ENCODE measurements at places on chromosomes 2 and 18.

GRCh38 chr2:208415255-208415654, 8.7 kb downstream of the PTH2R start:
- no peak for DNase-seq

DNA sequence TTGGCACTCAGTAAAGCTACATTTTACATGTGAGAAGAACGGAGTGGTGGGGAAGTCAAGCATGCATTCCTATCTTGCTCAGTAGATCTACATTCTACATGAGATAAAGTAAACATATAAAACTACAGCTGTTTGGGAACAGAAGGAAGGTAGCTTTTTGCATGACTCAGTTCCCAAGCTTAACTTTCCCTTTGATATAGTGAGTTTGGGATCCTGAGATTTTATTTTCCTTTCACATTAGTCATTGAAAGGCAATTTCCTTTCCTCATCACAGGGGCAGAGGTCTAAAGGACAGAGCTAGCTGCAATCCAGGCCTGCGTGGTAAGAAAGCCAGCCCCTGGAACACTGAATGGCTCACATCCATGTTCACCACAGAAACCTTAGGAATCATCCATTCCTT, 257.2 kb downstream of the SRBD1 start:
- no peak for DNase-seq

- no peak for DNase-seq
Observed at GRCh38 chr2:139864821-139865302, 1084.7 kb upstream of the NXPH2 start.

- no peak for DNase-seq
Observed at GRCh38 chr18:5732318-5732717, 163.0 kb downstream of the TMEM200C start.

DNA sequence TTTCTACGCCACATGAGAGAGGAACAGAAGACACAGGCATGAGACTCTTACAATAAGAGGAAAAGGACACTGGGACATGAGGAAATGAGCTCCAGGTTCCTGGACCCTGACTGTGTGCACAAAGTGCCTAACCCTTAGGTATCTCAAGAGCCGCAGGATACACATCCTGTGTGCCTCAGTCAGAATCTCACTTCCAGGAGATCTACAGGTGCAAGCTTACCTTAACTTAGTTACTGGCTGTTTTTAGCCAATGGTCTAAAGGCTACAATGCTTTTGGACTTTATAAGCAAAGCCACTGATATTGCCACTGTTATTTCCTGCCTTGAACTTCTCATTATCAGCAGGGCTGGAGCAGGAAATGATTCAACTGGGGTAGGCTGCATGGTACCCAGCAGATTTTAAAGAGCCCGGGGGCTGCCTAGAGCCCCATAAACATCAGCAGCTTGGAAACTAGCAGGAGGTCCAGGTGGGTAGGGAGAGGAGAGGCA, 254.4 kb downstream of the ZNF521 start:
- DNase-seq: no peak

- DNase-seq: no peak
Observed at GRCh38 chr2:39497082-39497801, 60.2 kb upstream of the MAP4K3 start.

DNA sequence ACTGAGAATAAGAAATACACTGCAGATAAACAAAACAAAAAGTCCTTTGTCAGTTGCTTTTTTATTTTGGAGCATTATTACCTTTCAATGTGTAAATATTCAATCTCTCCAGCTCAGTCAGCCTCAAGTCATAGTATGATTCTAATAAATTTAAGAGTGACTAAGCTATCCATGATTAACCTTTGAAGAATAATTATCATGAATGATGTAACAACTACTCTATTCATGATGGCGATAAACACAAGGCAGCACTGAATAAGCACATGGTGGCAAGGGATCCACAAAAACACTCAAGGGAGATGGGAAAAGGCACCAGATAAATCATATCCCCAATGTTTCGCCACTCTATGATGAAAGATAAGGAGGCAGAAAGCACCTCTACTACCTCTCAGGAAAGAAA, 67.0 kb downstream of the MAP4K3 start:
- DNase-seq: no peak

DNA sequence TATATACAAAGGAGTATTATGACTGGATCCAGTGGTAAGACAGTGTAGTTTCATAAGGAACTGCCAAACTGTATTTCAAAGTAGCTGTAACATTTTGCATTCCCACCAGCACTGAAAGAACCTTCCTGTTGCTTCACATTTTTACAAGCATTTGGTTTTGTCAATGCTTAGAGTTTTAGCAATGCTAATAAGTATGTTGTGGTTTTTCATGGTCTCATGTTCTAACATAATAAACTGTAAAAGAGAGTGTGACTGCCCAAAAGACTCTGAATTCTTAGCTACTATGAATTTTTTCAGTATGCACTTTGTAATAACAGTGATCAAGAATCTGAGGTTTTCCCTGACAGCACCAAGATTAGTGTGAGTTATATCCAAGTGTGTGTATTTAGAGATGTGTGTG, 604.2 kb downstream of the XIRP2 start:
- no peak for DNase-seq

DNA sequence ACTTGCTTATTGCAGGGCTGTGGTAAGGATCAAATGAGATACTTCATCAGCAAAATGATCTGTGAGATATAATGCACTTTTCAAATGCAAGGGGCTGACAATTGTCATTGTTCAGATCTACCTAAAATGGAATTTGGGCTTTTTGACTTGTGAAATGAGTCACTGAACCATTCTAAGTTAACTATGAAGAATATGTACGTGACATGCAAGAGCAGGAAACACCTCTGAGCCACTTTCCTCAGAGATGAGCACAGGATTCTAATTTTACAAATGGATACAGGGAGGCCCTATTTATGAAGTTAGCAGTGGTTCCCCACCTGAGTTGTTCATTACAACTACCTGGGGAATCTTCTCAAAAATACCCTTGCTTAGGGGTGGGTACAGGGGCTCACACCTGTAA, 26.7 kb downstream of the CTLA4 start:
- no peak for DNase-seq

GRCh38 chr2:72757177-72757775, 68.6 kb downstream of the EXOC6B start:
- no peak for DNase-seq

GRCh38 chr2:85053802-85054201, 79.4 kb upstream of the TCF7L1 start:
- DNase-seq: no peak

- DNase-seq: no peak
Observed at GRCh38 chr2:65913813-65914212, 481.4 kb upstream of the SPRED2 start.

DNA sequence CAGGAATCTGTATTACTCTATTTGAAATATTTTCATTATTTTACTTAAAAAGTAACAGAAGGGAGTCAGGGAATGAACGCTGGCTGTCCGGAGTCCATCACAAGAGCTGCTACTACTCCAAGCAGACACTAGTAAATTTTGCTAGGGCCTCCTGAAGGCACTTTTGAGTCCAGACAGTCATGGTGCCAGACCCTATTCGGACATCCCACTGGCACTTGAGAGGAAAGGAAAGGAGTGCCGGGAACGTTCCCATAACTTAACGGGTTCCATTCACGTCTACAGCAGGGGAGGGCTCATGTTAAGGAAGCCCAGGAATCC, 563 bp upstream of the GMCL1 start:
- DNase-seq: no peak

- DNase-seq: no peak
Observed at GRCh38 chr2:152106464-152106863, 7.6 kb upstream of the CACNB4 start.

GRCh38 chr2:212037062-212037461, 501.5 kb downstream of the ERBB4 start:
- DNase-seq: no peak

DNA sequence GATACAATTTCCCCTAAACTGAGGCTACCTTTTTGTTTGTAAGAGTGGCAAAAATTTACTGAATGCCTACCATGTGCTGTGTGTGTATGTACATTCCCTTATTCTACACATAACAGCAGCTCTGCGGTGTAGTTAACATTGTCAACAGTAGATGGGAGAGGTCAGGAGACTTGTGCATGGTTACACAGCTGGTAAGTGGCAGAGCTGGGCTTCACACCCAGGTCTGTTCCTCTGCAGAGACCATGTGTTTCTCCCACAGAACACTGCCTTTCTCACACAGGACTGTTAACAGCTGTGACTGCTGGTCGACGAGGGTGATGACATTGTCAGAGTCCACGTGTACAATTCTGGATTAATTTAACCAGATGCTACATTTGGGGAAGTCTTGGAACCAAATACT, 49.1 kb downstream of the EML6 start:
- no peak for DNase-seq

DNA sequence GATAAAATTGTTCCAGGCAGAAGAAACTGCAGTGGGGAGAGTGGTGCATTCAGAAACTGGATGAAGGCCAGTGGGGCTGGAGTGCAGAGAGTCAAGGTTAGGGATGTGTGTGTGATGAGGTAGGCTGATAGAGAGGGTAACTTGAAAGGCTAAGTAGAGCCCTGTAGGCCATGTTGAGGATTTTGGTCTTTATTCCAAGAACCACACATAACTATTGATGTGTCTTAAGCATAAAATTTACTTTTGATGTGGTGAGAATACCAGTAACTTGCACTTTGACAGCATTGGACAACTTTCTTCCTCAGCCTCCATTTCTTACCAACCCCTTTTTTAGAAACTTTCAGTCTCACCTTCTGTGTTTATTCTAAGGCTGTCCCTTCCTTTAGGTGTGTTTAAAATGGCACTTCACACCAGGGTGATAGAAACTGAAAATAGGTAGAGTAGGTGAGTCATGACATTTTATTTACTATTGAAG, 22.6 kb downstream of the MTX2 start:
- no peak for DNase-seq

GRCh38 chr18:42426496-42427015, 471.5 kb downstream of the PIK3C3 start:
- DNase-seq: no peak

GRCh38 chr2:223460774-223461211, 141.4 kb downstream of the SCG2 start:
- DNase-seq: no peak

DNA sequence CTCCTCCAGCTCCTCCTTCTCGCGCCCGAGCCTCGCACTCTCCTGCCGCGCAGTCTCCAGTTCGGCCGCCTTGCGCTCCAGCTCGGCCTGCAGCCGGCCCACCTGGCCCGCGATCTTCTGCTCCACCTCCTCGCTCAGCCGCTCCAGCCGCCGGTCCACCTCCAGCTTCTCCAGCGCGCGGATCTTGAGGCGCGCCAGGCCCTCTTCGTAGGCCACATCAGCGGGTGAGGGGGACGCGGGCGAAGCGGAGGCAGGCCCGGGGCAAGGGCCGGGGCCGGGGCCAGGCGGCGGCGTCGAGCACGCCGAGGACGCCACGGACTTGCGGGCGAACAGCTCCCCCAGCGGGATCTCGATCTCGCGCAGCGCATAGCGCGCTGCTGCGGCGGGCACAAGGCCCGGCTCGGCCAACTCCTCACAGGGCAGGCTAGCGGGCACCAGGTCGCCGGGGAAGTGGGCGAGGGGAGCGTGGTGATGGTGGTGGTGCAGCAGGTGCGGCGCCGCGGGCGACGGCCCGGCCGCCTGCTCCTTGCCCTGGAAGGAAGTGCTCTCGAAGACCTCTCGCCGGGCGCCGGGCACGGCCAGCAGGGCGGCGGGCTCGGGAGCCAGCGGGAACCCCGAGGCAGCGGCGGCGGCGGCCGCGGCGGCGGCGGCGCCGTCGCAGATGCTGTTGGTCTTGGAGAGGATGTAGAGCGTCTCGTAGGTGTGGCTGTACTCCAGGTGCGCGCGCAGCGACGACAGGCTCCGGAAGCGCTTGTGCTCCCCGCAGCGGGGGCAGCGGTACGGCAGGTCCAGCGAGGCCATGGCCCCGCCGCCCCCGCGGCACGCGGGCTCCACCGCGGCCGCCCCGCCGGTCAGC, 15.2 kb downstream of the FBXO41 start:
- DNase-seq: peak; percentile 30

- no peak for DNase-seq
Observed at GRCh38 chr2:162113088-162113775, 38.8 kb downstream of the GCG start.

DNA sequence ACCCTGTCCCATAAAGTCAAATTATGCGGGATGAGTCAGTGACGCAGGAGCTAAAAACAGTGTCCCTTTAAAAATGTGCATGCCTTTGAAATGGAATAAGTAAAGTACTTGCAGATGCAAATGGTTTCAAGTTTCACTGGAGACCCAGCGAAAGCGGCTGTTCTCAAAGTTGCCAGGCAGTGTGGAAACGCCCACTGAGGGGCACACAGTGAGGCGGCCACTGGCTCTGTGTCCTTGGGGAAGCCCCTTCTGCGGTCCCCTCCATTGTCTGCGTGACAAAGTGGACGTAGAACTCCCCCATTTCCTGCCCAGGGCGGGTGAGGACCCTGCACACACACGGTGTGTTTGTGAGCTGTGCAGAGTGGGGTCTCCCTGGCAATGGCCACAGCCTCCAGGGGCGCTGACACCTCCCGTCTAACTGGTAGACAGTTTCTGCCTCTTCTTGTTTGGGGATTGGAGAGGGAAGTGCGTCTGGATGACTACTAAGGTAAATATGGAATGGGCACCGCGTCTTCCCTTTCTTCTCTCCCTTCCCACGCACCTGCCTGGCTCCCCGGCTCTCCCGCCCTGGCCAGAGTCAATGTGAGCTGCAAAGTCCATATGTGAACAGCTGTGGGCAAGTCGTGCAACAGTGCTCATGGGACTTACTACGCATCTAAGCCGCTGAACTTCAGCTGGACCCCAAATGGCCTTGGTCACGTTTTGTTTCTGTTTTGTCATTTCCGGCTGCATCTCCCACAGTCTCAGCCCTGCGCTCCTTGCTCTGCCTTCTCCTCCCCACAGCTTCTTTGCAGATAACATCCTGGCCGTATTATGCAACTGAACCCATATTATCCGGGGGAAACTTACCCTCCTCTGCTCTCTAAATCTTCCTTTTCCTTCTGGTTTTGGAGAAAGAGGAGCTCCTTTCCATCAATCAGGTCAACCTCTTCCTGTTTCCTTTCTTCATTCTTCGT, 33.7 kb upstream of the ZNF516 start:
- no peak for DNase-seq

- no peak for DNase-seq
Observed at GRCh38 chr2:233064530-233065199, 4.5 kb downstream of the INPP5D start.

DNA sequence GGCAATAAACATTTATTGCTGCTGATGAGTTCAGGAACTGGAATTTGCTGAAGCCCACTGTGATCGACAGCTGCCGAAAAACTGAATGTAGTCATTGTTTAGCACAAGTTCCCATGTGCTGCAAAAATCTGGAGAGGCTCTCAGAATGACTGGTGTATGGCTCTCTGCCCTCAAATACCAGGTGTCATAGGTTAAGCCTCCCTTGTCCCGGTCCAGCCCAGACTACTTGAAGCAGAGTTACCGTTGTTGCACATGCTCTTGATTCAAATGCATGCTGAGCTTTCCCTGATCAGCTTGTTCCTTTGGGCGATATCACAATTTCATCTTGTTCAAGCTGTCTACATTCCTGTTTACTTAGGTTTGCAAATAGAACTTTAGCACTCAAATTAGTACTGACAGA, 625.2 kb downstream of the CPS1 start:
- no peak for DNase-seq

DNA sequence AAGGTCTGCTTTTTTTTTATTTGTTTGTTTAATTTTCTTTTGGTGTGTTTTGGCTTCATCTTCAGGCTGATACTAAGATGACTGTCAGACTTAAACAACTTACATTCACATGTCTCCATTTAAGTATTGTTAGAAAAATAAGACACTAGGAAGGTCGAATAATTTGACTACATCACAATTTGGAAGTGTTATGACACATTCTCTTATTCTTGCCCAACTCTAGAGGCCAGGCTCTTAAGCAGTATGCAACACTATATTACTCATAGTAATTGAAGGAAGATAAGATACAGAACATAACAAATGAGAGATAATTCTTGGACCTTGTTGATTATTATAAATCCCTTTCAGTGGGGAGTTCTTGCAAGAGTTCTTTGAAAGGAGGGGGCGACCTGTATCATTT, 295.3 kb upstream of the COL3A1 start:
- DNase-seq: no peak

Data from activated naive CD8-positive, alpha-beta T cell treated with anti-CD3 and anti-CD28 coated beads, Interleukin-2, amount 50 U/mL, for 16 hours (primary cell).